ENCODE measurements at places on chromosomes 4 and X. TPM values are rescaled to one million over a fixed set of nuclear protein-coding genes. Genes with fewer than 3 reads are reported as not detected.

DMRTC1 gene
- total RNA-seq = not detected

ODAPH gene
- not detected for total RNA-seq

CLTRN gene
- total RNA-seq = 0.36 TPM

BLOC1S4 gene
- 9.6 TPM for total RNA-seq

AFM gene
- not detected for total RNA-seq

RTL9 gene
- total RNA-seq = under 0.01 TPM

CMC4 gene
- 10.3 TPM for total RNA-seq

CFP gene
- 0.73 TPM for total RNA-seq

MGAT4D gene
- total RNA-seq = not detected

JAKMIP1 gene
- total RNA-seq = not detected

MAGEE1 gene
- total RNA-seq = 2.5 TPM

FGF13 gene
- 0.69 TPM for total RNA-seq

CFAP99 gene
- under 0.01 TPM for total RNA-seq

AMBN gene
- total RNA-seq = not detected

CCNA2 gene
- total RNA-seq = 32.7 TPM

HSD17B13 gene
- 0.31 TPM for total RNA-seq

SSX2B gene
- total RNA-seq = not detected

USP17L5 gene
- not detected for total RNA-seq

TCP11X2 gene
- total RNA-seq = not detected

USP46 gene
- total RNA-seq = 10.3 TPM

RTL3 gene
- not detected for total RNA-seq

FAM47E gene
- total RNA-seq = under 0.01 TPM

SPANXN3 gene
- not detected for total RNA-seq

MAGEB1 gene
- total RNA-seq = not detected

MAGEC2 gene
- total RNA-seq = not detected

SPANXC gene
- not detected for total RNA-seq

CYBB gene
- not detected for total RNA-seq

WDR17 gene
- total RNA-seq = 7.3 TPM

RXFP1 gene
- total RNA-seq = not detected

ADGRG4 gene
- not detected for total RNA-seq

CXCL5 gene
- 26.5 TPM for total RNA-seq

TMEM156 gene
- total RNA-seq = not detected

NPY1R gene
- not detected for total RNA-seq

AGTR2 gene
- not detected for total RNA-seq

All from melanocyte of skin (primary cell).